HFFc6 (cell line): ENCODE measurements at places on chromosomes 13 and 19. TPM values are rescaled to one million over a fixed set of nuclear protein-coding genes. Genes with fewer than 3 reads are reported as not detected.

- no peak for DNase-seq
These were observed 493.3 kb downstream of the COG6 start for GRCh38 chr13:40148742-40149141.

DNA sequence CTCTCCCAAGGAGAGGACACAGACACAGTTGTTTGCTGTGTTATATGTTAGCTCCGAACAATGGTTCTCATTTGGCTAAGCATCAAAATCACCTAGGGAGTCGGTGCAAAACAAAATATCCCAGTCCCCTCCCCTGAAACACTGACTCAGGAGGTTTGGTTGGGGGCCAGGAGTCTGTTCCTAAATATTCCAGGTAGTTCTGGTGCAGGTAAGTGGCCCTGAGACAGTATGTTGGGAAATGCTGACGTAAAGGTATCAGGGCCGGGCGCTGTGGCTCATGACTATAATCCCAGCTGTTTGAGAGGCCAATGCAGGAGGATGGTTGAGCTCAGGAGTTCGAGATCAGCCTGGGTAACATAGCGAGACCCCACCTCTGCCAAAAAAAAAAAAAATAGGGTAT is 2.3 kb upstream of the MAP2K7 start:
- no peak for DNase-seq

DNA sequence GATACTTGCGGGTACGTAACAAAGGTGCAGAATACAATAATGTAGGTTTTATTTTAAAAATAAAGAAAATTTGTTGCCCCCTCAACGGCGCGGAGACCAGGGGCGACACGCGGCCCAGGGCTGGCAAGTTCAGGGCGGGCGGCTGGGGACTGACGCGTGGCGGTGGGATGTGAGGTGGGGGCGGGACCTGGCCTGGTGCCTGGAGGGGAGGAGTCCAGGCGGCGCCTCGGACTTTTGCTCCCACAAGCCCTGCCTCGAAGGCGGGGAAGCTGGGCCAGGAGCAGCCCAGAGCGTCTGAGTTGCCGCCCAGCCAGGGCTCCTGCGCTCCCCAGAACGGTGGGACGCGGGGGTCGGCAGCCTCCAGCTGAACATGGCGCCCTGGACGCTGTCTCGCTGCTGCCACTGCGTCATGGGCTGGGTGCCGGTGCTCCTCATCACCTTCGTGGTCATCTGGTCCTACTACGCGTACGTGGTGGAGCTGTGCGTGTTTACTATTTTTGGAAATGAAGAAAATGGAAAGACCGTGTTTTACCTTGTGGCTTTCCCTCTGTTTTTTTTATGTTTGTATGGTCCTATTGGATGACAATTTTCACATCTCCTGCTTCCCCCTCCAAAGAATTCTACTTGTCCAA is 1122.8 kb upstream of the ATXN8OS start:
- no peak for DNase-seq

Gene TRAPPC5
- total RNA-seq: 138 to 202 TPM (median 155 TPM) in 3 replicates

- DNase-seq: no peak
These were observed 22.0 kb downstream of the EPN1 start for GRCh38 chr19:55697069-55697440.

Gene PDE4C
- 0.11 TPM in 1 of 3 replicates, not detected in the others for total RNA-seq

Gene RDH8
- total RNA-seq: not detected in 3 replicates

DNA sequence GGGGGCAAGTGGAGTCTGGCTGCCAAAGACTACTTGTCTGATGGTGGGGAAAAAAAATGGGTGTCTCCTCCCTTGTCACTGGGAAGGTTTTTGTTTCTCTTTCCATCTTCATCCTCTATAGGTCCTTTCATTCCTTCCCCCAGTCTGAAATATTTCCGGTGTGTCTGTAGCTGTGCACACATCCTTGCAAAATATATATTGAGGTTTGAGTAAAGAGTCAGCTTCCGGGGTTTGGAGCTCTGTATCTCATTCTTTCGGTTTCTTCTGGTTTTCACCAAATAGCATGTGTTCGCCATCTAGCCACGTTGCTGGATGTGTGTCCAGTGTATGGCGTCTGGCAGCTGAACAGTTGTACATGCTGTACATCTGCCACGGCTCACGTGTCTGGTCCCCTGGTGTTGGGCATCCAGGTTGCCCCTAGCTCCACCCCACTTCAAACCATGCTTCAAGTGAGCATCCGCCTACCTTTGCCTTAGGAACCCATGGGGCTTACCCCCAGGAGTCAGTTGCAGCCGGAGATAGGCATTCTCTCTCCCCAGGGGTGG is 142.2 kb downstream of the SIPA1L3 start:
- DNase-seq: peak; percentile 57

Gene JAK3
- 0.30 to 0.78 TPM (median 0.49 TPM) in 3 replicates for total RNA-seq

- DNase-seq: peak; percentile 65
These were observed 4.3 kb downstream of the BBC3 start for GRCh38 chr19:47226426-47227351.

GRCh38 chr13:73222627-73223305 is 164.0 kb downstream of the KLF5 start:
- no peak for DNase-seq

- no peak for DNase-seq
These were observed 26.7 kb downstream of the WDR62 start for GRCh38 chr19:36081385-36081784.

- peak; percentile 43 for DNase-seq
These were observed 3.0 kb upstream of the SLC6A16 start for GRCh38 chr19:49327878-49328544.

Gene LTBP4
- 31.1 to 54.5 TPM (median 37.8 TPM) in 3 replicates for total RNA-seq

Gene C19orf18
- 0.23 to 0.39 TPM (median 0.32 TPM) in 3 replicates for total RNA-seq

DNA sequence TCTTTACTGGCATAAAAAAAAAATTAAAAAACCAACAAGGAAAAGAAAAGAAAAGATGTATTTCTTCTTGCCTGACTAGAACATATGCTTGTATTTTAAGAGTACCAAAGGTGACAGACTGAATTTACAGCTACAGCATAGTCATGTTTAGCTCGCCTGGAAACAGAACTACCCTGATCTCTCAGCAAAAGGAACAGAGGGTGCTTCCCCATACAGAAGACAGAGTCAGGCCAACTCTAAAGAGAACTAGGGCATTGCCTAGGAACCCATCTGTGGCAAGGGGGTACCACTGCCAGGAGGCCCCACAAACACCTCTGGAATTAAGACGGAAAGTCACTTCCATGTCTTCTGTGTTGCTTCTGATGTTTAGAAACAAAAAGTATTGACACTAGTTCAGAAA is 252.1 kb upstream of the STARD13 start:
- no peak for DNase-seq

GRCh38 chr13:111388851-111389500 is 68.5 kb downstream of the TEX29 start:
- DNase-seq: no peak

GRCh38 chr19:18230941-18231734 is 4.9 kb upstream of the PDE4C start:
- no peak for DNase-seq

GRCh38 chr13:111912991-111913760 is 153.8 kb upstream of the SOX1 start:
- no peak for DNase-seq

Gene FAM216B
- total RNA-seq: not detected in 3 replicates

- no peak for DNase-seq
These were observed 397 bp downstream of the SLC44A2 start for GRCh38 chr19:10625762-10626138.

DNA sequence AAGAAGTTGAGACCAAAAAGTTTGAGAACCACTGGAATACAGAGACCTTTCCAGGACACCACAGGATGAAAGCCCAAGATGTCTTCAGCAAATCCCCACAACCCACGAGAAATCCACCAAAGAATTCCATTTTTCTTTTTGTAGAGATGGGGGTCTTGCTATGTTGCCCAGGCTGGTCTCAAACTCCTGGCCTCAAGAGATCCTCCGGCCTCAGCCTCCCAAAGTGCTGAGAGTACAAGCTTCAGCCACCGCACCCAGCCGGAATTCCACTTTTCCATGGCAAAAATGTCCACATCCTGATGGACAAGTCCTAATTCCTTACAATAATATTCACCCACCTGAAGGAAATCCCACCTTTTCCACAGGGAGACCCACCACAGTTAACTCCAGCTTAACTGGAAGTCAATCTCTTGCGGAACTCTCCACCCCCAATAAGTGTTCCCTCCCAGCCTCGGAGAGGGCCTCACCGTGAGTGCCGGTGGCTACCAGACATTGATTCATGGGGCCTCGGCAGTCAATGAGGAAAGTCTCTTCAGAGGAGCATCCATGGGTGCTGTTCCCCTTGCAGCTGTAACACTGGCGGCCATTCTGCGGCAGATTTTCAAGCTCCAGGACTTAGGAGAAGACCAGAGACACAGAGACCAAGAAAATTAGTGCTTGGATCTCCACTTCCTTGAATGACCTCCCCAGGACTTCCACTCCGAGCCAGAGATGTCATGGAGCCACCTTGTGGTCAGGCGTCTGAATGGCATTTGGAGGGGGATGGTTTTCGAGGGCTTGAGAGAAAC is 12.3 kb upstream of the CADM4 start:
- DNase-seq: peak; percentile 51

DNA sequence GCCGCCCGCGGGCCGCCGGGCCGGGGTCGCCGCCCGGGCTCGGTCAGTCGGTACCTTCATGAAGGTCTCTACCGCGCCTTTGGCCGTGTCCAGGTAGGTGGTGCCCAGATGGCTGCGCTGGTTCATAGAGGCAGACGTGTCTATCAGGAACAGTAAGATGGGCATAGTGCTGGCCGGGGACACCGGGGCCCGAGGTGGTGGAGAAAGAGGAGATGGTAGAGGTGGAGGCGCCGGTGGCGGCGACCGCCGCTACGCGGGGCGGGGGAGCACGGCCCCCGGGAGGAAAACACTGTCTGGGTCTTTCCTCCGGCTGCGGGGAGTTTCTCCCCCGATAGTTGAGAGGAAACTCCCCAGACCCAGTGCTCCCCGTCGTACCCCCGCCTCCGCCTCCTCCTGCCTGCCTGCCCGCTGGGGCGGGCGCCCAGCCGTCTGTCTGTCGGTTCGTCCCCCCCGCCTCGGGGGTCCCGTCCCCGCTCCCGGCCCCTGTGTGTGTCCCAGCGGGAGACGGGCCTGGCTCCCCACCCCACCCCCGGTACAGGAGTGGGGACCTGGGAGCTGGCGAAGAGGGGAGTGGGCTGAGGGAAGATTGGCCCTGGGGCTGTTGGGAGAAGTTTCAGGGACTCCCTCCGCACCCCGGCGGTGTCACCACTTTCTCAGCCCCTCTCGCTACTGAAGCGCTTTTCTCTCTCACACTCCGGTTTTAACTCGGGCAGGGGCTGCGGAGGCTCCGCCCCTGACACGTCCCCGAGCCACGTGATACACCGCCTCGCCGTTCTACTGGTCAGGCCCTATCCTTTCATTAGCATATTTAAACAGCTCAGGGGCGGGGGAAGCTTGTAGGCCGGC is at the start of gene INTS6:
INTS6 (minus strand) TSS at position 676 of the 846 bp plus-strand sequence; CDS start at position 165, 511 bp downstream.
- peak; percentile 100 for DNase-seq

DNA sequence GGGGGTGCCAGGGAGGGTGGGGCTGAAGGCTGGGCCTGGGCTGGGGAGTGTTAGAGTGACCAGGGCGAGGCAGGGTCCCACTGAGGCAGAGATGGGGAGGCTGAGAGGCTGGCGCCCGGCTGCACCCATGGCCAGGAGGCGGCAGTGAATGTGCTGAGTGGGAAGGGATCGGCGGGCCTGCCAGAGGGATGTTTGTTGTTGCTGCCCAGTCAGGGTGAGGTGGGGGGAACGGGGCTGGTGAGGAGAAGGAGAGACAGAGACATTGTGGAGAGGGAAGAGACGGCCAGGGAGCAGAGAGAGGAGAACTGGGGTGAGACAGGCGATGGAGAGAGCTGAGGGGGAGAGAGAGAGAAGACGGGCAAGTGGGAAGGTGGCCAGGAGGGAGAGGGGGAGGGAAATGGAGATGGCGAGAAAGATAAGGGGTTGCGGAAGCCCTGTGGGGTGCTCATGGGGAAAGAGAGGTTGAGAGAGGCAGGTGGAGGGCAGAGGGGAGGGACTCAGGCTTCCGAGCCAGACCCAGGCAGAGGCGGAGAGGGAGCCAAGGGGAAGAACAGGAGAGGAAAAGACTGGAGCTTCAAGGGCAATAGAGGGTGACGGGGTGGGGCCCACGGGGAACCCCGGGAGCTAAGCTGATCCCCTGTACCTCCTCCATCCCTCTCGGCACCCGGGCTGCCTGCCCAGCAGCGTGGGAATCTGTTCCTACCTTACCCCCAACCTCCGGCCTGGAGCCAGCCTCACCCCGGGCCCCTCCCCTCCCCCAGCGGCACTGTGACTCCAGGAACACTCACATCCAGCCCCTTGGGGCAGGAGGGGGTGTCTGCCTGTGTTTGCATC is 690 bp upstream of the B3GNT8 start:
- DNase-seq: no peak

GRCh38 chr13:24454056-24454455 is 58.5 kb downstream of the PARP4 start:
- DNase-seq: no peak

Gene GNA15
- total RNA-seq: not detected in 3 replicates

Gene CLEC17A
- total RNA-seq: not detected in 3 replicates

GRCh38 chr13:110624766-110625756 is 9.7 kb downstream of the NAXD start:
- DNase-seq: no peak

DNA sequence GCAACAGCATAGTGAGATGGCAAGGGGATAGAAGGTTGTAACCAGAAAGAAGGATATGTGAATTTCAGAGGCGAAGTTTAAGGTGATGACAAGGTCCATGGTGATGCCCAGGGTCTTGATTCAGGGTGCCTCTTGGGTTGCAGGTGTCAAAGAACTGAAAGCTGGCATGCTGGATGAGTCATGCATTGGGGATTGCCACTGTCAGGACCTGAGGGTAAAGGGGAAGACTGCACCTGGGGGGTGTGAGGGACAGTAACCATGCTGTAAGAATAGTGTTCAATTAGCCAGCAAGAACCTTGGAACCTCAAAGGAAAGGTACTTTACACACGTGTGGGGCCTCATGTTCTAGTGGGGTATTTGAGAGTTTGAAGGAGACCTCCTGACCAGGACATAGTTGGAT is 279.6 kb downstream of the SLC7A1 start:
- DNase-seq: no peak

Gene MEIOSIN
- total RNA-seq: not detected in 3 replicates

DNA sequence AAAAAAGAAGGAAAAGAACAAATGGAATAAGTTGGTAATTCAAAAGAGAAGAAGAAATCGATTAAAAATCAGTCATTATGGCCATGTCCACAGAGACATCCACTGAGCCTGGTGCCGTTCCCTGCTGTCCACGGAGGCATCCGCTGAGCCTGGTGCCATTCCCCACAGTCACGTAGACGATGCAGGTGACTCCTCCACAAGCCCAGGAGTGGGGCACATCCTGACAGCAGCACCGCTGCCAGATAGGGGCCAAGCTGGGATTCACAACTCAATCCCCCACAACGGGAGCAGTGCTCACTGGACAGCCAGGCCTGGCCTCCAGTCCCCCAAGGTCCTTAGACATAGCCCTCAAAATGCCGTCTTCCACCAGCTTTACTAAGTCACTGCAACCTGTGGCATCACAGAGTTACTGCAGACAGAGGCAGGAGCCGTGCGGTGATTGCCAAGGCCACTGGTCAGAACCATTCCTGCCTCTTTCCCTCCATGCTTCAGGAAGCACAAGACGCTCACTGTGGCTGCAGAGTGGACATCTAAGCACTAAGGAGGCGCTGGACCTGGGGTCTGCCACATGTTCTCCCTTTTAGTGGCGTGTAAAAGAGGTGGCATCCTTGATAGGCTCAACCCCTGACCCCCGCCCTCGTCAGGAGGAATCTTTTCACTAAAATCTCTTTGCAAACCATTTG is 131.5 kb upstream of the SPACA7 start:
- no peak for DNase-seq
